ENCODE measurements at places on chromosomes 3 and 15. TPM values are rescaled to one million over a fixed set of nuclear protein-coding genes. Genes with fewer than 3 reads are reported as not detected.

Gene GPR62
- not detected for total RNA-seq

Gene DPPA2
- total RNA-seq: not detected

Gene FRG2C
- not detected for total RNA-seq

Gene TMOD2
- total RNA-seq: 7.9 TPM

Gene C2CD4B
- not detected for total RNA-seq

Gene TRIM59
- total RNA-seq: 77.4 TPM

Gene ACP3
- not detected for total RNA-seq

Gene MKRN3
- total RNA-seq: 11.1 TPM

Gene RPL35A
- 850 TPM for total RNA-seq

All from A172 (cell line).